ENCODE measurements at places on chromosomes 13 and 19.

DNA sequence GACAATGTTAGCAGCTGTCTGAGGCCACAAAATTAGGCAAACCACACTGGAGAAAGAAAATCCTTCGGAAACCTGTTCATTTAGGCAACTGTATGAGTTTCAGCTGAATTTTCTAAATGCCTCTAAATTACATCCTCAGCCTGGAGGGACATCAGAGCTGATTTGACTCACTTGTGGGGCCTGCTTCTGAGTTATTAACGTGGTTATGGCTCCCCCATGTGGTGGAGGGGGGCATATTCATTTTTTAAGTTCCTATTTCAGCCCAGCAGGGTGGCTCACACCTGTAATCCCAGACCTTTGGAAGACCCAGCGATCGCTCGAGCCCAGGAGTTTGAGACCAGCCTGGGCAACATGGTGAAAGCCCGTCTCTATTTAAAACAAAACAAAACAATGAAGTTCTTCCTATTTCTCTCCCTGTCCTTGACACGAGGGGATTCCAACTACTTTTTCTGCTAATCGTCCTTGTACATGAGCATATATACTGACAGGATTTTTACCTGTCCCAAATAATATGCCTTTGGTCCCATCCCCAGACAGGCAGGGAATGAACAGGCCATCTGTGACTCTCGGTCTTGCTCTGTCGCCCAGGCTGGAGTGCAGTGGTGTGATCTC, 31.5 kb upstream of the HIF3A start:
- peak; percentile 77 for DNase-seq

DNA sequence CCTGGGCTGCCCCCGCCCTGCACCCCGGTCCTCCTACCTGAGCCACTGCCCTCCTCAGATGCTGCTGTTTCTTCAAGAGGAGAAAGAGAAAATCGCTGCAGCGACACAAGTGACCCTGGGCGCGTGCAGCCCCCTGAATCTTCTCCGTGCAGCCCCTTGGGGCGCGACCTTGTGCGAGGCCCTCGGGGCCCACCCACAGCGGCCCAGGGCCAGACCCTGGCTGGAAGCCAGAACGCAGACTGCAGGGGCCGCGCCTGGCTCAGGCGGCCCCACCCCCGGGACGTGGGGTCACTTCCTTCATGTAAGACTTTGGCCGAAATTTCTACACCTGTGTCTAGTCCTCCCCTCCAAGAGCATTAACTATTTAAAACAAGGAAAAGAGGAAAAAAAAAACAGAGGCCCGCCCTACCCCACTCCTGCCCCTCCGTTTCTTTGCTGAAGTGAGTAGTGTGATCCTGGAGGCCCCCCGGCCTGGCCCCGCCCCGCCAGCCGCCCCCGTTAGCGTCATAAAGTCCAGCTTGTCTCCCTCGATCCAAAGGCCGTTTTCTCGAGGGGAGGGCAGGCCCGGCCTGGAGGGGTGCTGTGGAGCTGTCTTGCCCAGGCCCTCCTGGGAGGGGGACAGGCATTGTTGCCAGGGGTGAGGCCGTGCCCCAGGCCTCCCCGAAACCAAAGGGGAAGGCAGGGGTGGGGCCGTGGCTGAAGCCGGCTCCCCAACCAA, 35.3 kb downstream of the BTBD2 start:
- DNase-seq = no peak

DNA sequence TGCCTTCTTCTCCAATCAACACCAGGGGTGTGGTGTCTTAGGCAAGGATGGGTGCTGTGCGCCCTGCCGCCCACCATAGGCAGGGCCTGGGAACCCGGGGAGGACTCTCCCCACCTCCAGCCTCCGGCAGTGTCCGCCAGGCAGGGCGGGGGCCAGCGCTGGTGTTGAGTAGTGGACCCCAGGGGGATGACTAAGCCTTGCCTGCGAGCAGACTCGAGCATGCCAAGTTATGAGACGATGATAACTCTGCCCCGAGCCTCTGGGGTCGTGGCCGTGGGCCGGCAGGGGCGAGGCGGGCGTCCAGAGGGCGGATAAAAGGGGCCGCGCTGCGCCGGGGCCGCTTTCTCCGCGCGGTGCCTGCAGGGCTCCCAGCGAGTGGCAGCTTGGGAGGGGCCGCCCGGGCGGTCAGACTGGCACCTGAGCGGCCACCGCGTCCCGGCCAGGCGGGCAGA, at the start of gene MEDAG:
Gene MEDAG (plus strand): TSS at position 340 of the 452 bp plus-strand sequence. CDS start 245 bp downstream, outside the sequence.
- no peak for DNase-seq

DNA sequence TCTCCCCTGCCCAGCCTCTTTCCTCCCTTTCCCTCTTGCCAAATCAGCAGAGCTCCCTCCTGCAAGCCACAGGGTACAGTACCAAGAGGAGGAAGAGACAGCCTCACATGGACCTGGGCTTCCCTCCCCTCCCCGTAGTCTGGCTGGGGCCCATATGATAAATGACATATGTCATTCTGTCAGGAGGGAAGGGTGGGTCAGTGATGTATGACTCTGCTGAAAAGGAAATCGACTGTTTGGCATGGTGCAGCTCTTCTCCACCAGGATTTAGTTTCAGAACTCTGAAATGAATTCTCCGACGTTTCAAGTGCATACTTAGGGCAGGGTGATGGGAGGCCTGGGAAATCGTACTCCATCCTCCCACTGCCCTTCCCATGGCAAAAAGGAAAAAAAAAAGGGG, 9.8 kb downstream of the TSHZ3 start:
- no peak for DNase-seq

- no peak for DNase-seq
These were observed 11.7 kb downstream of the NECTIN2 start for GRCh38 chr19:44857837-44858236.

- no peak for DNase-seq
These were observed 11.1 kb downstream of the SAE1 start for GRCh38 chr19:47141695-47142094.

DNA sequence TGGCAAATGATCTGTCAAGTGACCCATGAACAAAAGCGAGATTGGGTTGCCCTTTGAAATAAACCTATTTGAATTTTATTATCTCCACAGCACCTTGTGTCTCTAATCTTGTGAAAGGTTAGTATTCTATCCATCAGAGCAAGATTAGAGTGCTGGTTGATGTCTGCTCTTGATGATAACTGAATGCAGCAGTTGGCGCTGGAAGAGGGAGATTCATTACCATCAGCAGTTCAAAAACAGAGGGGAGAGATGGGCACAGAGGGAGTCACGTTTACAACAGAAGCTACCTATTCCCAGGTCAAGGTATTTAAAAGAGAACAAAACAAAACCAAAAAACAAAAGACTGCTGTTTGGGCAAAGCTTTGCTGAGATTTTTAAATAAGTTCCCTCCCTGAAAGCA, 588.1 kb downstream of the GPC6 start:
- DNase-seq = no peak

DNA sequence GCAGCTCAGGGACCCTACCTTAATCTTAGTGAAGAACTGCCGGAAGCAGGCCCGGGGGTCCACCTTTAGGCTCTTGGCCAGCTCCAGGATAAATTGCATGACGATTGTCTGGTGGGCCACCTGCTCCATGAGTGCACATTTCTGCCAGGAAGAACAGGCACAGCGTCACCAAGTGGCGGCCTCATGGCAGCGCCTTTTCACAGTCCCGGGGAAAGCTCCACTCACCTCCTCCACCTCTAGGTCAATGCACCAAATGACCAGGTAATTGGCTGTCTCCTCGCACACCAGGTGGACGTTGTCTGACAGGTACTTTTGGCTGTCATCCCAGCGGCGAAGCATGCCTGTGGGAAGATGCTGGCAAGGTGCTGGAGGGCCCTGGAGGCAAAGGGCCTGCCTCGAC, 8.3 kb downstream of the CDC37 start:
- DNase-seq = no peak

Data from activated CD4-positive, alpha-beta T cell treated with anti-CD3 and anti-CD28 coated beads for 48 hours (primary cell).